NCI-H748 treated with DMSO at 0.1 percent for 48 hours (cell line): ENCODE measurements at places on chromosomes 16 and 17.

DNA sequence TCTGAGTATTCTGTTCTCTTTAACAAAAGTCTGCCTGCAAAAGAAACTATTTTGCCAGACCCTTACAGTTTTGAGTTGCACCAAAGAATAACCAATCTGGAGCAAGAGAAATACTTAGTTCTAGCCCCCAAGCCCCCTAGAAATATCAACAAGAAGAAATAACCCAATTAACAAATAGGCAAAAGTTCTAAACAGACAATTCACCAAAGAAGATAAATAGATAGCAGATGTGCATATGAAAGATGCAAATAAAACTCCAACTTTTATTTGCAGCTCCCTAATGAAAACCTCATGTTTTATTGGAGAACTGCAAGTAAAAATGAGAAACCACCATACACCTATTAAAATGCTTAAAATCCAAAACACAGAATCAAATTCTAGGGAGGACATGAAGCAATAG, 1308.0 kb downstream of the CDH11 start:
- DNase-seq, result no peak

DNA sequence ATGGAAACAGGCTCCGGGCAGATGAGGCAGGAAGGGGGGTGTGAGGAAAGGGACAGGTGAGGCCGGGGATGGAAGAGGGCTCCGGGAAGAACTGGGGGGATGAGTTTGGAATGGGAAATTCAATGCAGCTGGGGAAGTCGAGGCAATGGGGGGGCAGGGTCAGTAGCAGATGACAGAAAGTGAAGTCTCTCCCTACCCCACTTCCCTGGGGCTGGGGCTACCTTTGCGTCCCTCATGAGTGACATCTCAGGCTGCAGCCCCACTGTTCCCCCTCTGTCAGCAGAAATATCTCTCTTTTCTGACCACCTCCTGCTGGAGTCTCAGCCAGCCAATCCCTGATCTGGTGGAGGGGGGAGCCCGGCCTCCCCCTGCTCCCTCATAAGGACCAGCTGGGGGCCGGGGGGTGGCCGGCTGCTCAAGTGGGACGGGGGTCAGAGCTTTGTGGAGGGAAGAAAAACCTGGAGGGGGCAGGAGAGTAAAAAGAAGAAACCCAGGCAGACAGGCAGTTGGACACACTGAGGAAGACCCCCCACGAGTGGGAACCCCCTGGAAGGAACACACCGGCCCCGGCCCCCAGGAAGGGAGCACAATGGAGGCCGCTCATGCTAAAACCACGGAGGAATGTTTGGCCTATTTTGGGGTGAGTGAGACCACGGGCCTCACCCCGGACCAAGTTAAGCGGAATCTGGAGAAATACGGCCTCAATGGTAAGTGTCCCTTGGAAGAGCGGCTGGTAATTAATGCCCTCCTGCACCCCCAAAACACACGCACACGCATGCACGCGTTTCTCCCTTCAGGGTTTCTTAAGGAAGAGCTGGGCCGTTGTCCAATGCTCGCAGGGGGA, at the start of gene ATP2A1:
ATP2A1 (plus strand) TSS at position 406 of the 844 bp plus-strand sequence; CDS start at position 590, 184 bp downstream.
- no peak for DNase-seq

GRCh38 chr17:31581491-31581890, 190.0 kb downstream of the RAB11FIP4 start:
- DNase-seq, result no peak

DNA sequence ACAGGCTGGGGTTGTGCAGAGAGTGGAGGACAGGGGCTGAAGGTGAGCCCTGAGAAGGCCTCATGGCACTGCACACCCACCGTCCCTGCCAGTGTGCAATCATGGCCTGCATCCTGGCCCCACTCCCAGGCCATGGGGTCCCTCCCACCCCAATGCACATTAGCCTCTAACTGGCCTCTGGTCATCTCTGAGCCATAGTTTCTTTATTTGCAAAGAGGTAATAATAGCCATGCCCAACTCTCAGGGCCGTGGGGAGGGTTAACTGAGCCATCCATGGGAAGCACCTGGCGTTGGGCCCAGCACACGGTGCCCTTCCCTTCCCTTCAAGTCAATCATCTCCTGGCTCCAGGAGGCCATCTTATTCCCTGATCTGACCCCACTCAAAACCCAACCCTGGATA, 10.8 kb upstream of the ITGA3 start:
- DNase-seq, result no peak

- no peak for DNase-seq
These were observed 68.6 kb downstream of the EMP2 start for GRCh38 chr16:10511829-10512228.

- no peak for DNase-seq
These were observed 65.2 kb upstream of the SMIM36 start for GRCh38 chr17:55576237-55576995.

DNA sequence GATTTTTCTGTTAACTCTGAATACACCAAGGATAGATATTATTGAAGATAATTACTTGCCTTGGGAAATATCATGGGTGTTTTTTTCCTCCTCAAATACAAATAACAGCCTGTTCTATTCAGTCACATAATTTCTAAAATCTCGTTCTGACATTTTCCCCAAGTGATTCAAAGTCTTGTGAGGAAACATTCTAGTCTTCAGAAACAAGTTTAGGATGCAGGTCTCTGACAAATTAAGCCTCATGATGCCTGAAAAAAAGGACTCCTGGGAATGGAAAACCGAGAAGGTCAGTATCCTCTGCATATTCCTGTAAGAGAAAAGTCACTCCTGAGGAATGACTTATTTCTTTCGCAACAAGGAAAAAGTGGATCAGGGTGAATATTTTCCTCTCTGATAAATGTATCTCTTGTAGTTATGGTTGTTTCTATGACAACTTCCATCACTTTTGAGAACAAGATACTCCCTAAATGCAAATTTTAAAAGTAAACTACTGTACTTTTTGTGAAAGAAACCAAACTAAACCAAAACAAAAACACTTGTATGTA, 384.6 kb downstream of the CNTNAP4 start:
- no peak for DNase-seq

GRCh38 chr16:85274501-85274900, 162.2 kb upstream of the CIBAR2 start:
- DNase-seq, result no peak

- no peak for DNase-seq
These were observed 3.9 kb downstream of the TIMM22 start for GRCh38 chr17:1000597-1001461.

- no peak for DNase-seq
These were observed 199.1 kb downstream of the KATNIP start for GRCh38 chr16:27748868-27749546.

GRCh38 chr16:65044873-65045272, 77.0 kb downstream of the CDH11 start:
- DNase-seq, result no peak

DNA sequence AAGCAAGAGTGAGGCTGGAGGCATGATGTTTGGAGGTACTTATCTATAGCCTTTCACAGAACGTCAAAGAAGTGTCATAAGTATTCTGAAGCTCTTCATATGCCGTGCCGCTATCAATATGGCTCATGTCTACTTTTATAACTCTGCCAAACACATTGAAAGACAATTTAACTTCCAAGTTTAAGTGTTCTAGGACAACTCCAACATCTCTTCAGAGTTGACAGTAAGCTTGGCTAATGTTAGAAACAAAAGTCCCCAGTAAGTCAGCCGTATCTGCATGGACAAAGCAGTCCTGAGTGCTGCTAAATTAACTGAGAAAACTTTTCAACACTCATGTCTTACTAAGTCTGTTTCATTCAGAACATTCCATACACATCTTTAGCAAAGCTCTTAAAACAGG, 32.2 kb downstream of the GRB2 start:
- DNase-seq, result no peak

DNA sequence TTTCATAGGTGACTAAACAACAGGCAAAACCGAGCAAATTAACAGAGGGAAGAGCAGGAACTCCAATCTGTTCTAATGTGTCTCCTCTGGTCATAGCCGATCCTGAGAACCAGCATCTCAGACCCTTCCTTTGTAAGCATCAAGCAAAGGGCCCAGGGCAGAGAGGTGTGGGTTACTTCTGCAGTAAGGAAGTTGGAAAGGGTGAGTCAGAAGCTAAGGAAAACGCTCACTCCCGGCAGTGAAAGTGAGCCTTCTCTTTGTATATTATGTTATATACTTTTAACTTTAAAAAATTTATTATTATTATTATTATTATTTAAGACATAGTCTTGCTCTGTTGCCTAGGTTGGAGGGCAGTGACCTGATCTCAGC, 77.7 kb downstream of the MRM3 start:
- no peak for DNase-seq

DNA sequence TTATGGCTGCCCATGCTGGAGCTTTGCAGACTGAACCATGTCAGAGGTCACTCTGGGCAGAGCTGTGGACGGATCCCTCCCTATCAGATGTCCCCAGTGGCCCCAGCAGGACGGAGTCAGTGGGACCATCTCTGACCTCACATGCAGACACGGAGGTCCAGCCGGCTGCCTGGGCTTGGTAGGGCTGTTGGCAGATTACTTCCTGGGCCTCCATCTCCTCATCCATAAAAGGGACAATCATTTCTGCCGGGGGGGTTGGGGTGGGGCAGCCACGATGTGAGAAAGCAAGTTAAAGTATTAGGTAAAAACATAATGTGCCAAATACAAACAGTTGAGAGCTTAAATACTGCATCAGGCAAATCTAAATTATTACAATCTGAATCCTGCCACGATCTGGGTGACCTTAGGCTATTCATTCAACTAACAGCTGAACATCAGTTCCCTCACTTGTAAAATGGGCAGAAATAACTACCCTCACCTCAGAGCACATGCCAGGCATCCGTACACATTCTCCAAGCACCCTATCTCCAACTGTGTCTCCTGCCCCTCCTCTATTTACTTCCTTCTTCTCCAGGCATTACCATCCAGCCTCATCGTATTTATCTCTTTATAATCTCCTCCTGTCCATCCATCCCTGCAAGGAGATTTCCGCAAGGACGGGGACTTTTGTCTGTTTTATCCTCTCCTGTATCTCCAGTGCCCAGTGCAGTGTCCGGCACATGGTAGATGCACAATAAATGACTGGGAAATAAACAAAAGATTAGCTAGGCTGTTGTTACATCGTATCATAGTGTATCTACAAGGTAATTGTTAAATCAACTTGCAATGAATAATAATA, 192.3 kb upstream of the FOXF1 start:
- no peak for DNase-seq

- no peak for DNase-seq
These were observed 112.1 kb downstream of the SNX11 start for GRCh38 chr17:48219617-48220016.

DNA sequence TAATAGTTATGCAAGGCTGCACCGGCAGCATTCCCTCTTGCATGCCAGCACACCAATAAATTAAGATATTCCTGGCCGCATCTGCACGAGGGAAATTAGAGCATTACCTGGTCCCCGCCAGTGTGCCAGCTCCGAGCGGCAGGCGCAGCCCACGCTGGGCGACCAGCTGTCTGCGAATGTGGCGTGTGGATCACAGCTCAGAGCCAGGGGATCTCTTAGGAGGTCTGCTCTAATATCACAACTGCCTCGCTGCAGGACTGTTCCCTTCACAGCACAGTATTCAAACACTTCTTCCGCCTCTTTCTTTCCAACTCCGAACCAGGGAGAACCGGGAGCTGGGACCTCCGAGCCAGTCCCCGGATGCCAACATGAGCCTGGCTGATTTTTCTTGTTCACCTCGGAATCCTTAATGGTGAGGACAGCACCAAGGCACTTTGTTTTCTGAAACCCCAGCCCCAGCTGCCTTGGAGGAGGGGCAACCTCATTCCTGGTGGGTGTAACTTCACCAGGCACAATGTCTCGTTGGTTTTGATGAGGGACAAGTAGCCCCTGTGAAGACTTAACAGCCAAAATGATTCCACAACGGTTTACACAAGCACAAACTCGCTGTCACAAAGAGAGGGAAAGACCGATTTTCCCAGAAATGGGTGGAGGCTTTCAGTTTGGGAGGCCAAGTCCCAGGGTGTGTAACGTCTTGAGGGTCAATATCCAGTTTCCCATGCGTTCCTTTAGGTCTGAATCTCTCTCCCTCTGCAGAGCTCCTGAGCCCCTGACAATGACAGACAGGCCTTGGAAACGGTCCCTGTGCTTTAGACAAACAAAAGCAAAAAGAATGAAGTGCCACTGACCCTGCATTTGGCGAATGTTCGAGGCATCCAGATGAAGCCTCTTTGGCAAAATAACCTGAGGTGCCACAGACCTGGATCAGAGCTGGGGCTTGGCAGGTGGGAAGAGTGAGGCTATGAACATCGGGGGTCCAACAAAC, 213.2 kb downstream of the C16orf78 start:
- DNase-seq, result no peak

DNA sequence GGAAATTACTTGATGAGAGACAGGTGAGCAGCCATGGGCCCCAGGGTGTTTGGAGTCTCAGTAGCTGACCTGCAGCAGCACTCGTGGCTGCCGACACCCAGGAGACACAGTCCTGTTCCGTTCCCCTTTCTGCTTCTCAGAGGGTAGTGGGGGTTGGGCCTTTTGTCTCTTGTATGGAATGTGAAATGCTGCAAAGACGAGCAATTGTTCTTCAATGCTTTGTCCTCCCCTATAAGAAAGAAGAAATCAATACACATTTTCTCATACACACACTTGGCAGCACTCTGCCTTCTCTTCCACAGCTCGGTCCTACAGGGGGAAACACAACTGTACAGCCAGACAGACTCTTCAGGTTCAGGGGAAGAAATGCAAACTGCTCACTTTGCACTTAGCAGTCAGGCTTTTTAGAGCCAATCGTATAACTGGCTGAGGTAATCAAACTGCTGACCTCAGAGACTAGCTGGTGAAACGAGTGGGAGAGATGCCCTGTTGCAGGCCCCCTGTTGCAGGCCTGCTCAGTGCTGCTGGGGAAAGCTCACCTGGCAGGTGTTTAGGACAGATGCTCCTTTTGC, 96.7 kb downstream of the AATF start:
- DNase-seq, result no peak

GRCh38 chr17:28573521-28573920, 2.2 kb upstream of the PIGS start:
- no peak for DNase-seq

GRCh38 chr16:81405702-81406113, 38.9 kb upstream of the CMIP start:
- no peak for DNase-seq

- DNase-seq, result no peak
These were observed 10.8 kb downstream of the KCTD5 start for GRCh38 chr16:2692948-2693651.

- DNase-seq, result peak; percentile 51
These were observed 1.1 kb upstream of the HOXB7 start for GRCh38 chr17:48611681-48612455.

- DNase-seq, result no peak
These were observed 280.0 kb downstream of the TMEM114 start for GRCh38 chr16:8310323-8310722.
